ENCODE measurements at places on chromosomes 1 and 21.

- no peak for DNase-seq
These were observed 7.2 kb upstream of the TSPEAR start for GRCh38 chr21:44718571-44718970.

- no peak for DNase-seq
These were observed 38.8 kb downstream of the CDCP2 start for GRCh38 chr1:54114001-54114400.

DNA sequence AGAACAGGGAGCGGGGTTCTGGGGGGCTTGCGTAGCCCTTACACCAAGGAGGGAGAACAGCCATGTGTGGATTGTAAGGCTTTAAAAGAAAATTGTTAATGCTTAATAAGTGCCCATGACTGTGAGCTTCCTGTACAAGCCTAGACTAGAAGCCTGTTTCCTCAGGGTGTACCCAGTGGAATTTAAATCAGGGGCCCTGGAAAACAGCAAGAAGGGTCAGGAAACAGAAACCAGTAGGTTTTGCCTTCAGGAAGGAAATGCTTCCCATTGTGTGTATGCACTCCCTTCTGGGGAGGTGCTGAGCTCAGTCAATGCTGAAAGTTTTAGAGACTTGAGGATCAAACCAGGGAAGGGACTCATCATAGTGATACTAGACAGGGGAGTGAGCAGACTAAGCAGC, 12.7 kb downstream of the UTP11 start:
- DNase-seq, result no peak

- DNase-seq, result no peak
These were observed 405.1 kb downstream of the VAV3 start for GRCh38 chr1:107559881-107560280.

DNA sequence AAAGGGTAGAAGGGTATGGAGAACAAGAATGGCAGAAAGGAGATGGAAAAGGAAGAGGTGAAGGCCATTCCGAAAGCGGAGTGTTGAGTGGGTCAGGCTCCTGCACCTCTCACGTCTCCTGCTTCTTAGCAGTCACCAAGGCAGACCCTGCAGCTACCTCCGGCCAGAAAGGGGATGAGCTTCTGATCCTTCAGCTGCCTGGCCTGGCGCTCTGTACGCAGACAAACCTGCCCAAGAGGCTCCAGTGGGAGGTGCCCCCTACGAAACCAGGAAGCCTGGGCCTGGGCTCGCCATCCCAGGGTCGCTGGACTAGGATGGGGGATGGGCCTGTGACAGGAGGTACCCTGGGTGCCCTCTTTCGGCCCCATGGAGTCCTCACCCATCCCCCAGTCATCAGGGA, 3.0 kb downstream of the GPR61 start:
- DNase-seq, result no peak

GRCh38 chr1:160519642-160520435, 3.2 kb downstream of the SLAMF6 start:
- no peak for DNase-seq

GRCh38 chr1:200640963-200641401, 20.4 kb upstream of the KIF14 start:
- DNase-seq, result no peak

DNA sequence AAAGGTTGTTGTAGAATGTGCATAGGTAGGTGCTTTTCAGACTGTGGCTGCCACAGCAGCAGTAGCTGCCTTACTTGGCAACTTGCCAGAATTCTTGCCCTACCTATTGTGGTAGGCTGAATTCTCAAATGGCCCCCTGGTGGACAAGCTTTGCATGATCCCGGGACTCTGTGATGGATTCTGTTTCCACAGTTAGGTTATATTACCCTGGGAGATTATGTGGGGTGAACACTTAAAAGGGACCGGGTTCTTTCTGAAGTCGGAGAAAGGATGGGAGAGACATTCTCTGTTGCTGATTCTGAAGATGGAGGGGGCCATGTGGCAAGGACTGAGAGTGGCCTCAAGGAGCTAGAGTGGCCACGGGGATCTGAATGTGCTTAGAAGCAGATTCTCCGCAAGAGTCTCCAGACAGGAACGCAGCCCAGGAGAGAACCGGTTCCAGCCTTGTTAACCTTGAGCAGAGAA, 32.1 kb upstream of the KCNE1 start:
- peak; percentile 10 for DNase-seq

GRCh38 chr21:39675590-39675989, 62.9 kb downstream of the B3GALT5 start:
- DNase-seq, result no peak

- DNase-seq, result no peak
These were observed 3.2 kb downstream of the TFF3 start for GRCh38 chr21:42311816-42312625.

GRCh38 chr1:168923521-168924136, 182.9 kb upstream of the ATP1B1 start:
- DNase-seq, result no peak

- DNase-seq, result no peak
These were observed 43.4 kb downstream of the RUNX1 start for GRCh38 chr21:35005560-35006224.

DNA sequence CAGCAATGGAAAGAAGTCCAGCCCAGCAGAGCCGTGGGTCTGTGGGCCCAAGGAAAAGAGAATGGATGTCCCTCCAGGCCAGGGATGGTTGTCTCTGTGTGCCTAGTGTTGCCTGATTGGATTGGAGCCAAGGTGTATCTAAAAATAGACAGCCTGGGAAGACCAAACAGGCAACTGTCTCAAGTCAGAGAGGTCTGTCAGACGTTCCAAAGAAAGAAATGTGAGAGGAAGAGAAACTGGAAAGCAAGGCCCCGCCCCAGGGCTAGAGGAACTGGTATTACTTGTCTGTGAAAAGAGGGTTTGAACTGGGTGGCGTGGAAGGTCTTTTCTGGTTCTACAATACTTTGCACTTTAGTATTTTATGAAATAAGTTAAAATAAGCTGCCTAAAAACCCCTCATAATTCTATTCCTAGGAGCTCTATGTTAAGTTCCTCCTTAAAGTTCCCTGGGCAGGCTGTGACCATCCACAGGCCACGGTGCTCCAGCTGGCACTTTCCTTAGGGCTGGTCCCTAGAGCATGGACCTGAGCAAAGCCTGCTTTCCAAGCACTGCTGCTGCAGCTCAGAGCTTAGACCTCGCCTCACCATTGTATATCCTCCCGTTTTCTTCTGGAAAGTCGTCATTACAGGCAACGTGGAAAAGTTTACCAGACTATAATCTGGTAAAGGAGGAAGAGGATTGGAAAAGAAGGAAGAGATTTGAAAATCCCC, 151.6 kb downstream of the DISC1 start:
- DNase-seq, result no peak

DNA sequence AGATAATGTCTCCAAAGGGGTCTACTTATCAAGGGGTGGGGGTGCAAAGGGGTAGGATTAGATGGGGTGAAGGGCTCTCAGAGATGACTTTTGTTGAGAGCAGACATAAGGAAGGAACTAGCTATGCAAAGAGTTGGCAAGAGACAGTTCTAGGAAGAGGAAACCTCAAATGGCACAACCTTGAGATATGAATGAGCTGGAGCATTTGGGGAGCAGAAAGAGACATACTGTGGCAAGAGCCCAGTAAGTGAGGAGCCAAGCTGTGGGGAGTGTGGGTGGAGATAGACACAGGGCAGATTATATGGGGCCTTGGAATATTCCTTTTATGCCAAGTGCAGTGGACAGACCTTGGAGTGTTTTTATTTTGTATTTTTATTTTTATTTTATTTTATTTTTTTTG, 84.8 kb upstream of the BTG3 start:
- DNase-seq, result no peak

DNA sequence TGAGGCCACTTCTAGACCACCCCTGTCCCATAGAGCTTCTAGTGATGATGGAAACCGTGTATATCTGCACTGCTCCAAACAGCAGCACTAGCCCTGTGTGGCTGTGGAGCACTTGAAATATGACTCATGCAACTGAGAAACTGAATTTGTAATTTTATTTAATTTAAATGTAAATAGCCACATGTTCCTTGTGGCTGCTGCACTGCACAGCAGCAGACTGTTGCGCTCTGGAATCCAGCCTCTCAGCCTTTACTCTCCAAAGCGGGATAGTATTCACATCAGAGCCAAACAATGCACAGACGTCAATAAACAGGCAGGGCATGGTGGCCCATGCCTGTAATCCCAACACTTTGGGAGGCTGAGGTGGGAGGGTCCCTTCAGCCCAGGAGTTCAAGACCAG, 12.0 kb downstream of the CAPN2 start:
- no peak for DNase-seq

DNA sequence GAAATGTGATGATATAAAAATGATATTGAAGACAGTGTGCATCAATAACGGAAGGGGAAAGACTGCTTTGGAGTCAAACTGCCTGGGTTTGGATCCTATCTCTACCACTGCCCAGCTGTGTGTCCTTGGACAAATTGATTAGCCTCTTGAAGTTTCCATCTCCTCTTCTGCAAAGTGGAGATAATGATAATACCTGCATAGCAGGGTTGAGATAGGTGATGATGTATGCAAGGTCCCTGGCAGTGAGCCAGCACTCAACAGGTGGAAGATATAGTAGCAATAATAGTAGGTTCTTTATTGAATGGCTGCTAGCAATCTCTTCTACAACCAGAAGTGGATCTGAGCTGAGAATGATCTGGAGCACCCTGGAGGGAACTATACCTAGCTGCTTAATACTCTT, 166.7 kb downstream of the MIS18A start:
- no peak for DNase-seq

GRCh38 chr1:5586629-5587028, 405.6 kb downstream of the NPHP4 start:
- no peak for DNase-seq

DNA sequence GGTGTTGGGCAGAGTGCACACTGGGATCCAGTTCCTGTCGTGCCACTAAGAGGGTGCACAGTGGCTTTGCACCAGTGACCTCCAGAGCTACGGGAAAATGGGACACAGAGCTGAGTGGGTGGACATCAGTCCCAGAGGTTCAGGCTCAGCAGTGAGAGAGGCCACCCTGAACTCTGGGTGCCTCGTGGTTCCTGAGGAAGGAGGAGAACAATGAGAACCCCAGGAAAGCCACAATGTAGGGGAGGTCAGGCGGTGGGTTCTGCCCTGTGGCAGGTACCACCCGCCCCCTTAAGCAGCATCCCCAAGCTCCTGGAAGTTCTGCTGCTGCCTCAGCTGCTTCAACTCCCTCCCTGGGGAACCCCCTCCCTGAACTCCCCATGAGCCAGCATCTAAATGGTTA, 112.2 kb downstream of the GRIK3 start:
- DNase-seq, result no peak

- DNase-seq, result no peak
These were observed 20.7 kb upstream of the ALDH4A1 start for GRCh38 chr1:18922848-18923755.

DNA sequence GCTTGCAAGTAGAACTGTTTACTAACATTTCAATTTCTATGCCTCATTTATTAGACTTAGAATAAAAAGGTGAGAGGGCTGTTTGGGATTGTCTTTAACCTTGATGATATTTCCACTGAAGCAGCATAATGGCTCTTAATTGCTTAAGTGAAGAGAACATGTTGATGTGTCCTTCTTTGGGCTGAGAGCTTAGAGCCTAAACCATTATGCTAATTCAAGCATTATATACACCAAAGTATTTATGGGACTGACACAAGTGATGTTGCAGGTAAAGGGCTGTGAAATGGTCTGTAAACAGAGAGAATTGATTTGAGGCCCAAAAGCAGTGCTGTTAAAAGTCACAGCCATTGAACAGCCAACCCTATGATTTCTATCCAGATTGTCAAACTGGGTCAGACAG, 113.9 kb downstream of the ATG4C start:
- no peak for DNase-seq

All from CD8-positive, alpha-beta memory T cell (primary cell).